Fibroblast of skin of right quadriceps (primary cell): ENCODE measurements at places on chromosomes 16 and 17.

GRCh38 chr17:45081047-45081703 is 20.1 kb downstream of the NMT1 start:
- no peak for DNase-seq

DNA sequence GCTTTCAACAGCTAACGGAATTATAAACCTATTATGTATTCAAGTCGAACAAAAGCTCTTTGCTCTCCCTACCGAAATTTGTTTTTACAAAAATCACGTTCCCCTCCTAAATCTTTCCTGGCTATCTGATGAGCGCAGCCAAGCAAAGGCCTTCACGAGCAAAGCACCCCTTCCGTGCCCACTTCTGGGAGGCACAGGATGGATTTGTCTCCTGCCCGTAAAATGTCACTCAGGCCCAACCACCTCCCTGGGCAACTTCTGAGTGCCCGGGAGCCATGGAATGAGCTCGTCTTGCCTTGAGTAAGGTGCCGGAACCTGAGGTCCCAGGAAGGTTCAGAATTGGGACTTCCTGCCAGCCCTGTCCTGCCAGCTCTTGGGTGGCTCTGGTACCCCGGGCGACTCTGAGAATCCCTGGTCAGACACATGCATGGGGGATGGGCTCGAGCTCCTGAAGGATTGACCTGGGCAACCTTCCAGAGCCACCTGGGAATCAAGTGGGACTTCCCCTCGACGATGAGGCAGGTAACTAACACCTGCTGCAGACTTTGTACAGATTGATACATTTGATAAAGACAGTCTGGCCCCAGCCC is 19.8 kb downstream of the SLC7A5 start:
- no peak for DNase-seq

DNA sequence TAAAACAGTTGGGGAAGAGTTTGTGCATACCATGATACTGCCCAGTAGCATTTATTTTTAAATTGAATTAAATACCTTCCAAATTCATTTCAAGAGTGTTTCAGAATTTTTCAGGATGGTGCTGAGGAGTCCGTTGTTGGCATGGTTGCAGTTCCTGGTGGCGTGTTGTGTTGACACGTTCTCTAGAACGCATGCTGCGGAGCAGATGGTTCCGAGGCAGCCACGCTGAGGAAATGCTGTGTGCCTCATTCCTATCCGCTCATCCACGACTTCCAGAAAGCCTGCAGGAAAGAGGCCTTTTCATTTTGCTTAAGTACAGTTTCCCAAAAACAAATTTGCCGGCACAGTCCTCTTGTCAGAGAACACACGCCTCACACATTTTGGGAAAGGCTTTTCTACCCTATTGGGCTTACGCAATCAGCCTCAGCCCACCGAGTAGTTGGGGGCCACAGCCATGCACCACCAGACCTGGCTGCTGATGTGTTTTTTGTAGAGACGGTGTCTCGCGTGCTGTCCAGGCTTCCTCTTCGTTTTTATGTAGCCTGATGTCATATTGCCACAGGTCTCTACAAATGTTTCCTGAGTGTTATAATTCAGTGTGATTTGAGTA is 32.1 kb upstream of the IL17C start:
- DNase-seq = no peak

- DNase-seq = peak; percentile 74
Measured at GRCh38 chr17:38415250-38416194, 12.7 kb upstream of the ARHGAP23 start.

DNA sequence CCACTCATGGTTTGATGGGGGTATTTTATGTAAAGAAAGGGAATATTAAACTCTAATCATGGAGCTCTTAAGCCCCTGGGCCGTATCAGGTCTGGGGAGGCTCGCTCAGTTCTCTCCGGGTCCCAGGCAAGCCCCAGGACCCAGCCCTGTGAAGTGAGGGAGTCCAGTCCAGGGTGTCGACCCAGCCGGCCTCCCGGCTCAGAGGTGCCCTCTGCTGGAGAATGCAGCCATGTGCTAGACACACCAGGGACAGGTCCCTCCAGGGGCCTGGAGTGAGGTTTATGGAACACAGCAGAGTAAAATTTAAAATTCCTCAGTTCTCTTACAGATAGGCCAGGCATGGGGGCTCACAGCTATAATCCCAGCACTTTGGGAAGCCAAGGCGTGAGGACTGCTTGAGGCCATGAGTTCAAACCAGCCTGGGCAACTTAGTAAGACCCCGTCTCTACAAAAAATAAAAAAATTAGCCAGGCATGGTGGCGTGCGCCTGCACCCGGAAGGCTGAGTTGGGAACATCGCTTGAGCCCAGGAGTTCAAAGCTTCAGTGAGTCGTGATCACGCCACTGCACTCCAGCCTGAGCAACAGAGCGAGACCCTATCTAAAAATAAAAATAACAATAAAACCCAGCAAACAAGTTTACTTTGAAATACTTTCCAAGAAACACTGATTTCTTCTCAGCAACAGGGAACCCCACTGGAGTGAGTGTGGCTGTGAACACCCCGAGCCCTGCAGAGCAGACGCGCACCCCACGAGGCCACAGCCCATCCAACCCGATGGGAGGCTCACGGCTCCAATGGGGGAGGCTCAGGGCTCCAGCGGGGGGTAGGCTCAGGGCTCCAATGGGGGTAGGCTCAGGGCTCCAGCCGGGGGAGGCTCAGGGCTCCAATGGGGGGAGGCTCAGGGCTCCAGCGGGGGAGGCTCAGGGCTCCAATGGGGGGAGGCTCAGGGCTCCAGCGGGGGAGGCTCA is 72.2 kb downstream of the ZNF778 start:
- DNase-seq = peak; percentile 49

DNA sequence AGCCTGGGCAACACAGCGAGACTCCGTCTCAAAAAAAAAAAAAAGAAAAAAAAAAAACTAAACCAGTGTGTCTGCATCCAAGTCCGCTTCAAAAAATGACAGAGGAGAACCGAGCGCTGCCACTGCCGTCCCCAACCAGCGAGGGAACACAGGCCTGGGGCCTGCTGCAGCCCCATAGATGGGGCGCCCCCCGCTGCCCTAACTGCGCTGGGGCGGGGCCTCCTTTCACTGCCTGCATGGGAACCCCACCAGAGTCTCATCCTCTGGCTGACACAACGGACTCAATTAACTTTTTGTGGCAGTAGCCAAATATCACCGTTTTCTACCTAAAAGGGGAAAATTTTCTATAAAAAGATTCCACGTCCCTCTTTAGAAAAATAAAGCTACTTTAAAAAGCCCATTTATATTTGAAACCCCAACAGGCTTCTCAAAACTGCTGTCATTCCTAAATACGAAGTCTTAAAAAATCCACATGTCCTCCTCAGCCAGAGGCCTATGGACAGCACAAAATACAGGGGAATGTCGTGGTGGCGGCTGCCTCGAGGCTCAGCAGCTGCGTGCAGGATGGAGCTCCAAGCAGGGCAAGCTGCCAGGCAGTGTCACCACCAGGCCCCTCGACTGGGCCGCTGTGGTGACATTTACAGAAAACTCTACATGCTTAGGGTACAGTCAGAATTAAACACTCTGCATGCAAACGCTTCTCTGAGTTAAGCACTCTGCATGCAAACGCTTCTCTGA is 30.3 kb downstream of the KLHDC4 start:
- DNase-seq = no peak
